SJSA1 (cell line): ENCODE measurements at places on chromosomes 16 and 17. TPM values are rescaled to one million over a fixed set of nuclear protein-coding genes. Genes with fewer than 3 reads are reported as not detected.
A peak's percentile ranks its signal among the peaks of the same experiment; 100 is the strongest.

Gene RNF112
- not detected in 2 replicates for total RNA-seq

Gene CLEC18B
- not detected in 2 replicates for total RNA-seq

GRCh38 chr16:86787538-86787937, 209.2 kb downstream of the FOXL1 start:
- no peak for DNase-seq
- no peaks in the 10 kb centered on the region for H3K27me3 ChIP-seq
- no peak overlapping the region for H3K27ac ChIP-seq
- no peaks in the 10 kb centered on the region for H3K36me3 ChIP-seq
- H3K4me1 ChIP-seq = peaks cover 31% of the 10 kb centered on the region
- H3K4me3 ChIP-seq = no peak overlapping the region

GRCh38 chr16:64469906-64470702, 651.8 kb downstream of the CDH11 start:
- H3K4me1 ChIP-seq = no peaks in the 10 kb centered on the region
- H3K36me3 ChIP-seq = no peaks in the 10 kb centered on the region
- no peak for DNase-seq

GRCh38 chr17:57860414-57860999, 10.7 kb upstream of the MRPS23 start:
- H3K4me1 ChIP-seq = peaks cover 41% of the 10 kb centered on the region
- H3K27ac ChIP-seq = no peak overlapping the region
- H3K27me3 ChIP-seq = no peaks in the 10 kb centered on the region
- H3K4me3 ChIP-seq = no peak overlapping the region

- H3K4me3 ChIP-seq = no peak overlapping the region
- no peak for DNase-seq
- no peak overlapping the region for H3K27ac ChIP-seq
- H3K27me3 ChIP-seq = no peaks in the 10 kb centered on the region
- H3K36me3 ChIP-seq = peaks cover 6% of the 10 kb centered on the region
Measured at GRCh38 chr16:27237219-27238015, 31.2 kb downstream of the NSMCE1 start.

- H3K27me3 ChIP-seq = peaks cover 83% of the 10 kb centered on the region
- H3K36me3 ChIP-seq = no peaks in the 10 kb centered on the region
- H3K4me3 ChIP-seq = no peak within 1 kb of the TSS
- no peak within 1 kb of the TSS for H3K27ac ChIP-seq
- H3K4me1 ChIP-seq = peaks cover 5% of the 10 kb centered on the region
Measured at GRCh38 chr16:1918351-1919326, at the start of gene HS3ST6. TSS of gene HS3ST6 (minus strand) at chr16:1918415. CDS start at chr16:1918323, 92 bp downstream.

- no peaks in the 10 kb centered on the region for H3K4me1 ChIP-seq
- no peaks in the 10 kb centered on the region for H3K27me3 ChIP-seq
- H3K4me3 ChIP-seq = no peak overlapping the region
- H3K36me3 ChIP-seq = no peaks in the 10 kb centered on the region
- peak; percentile 41 for DNase-seq
Measured at GRCh38 chr17:34703533-34703932, 124.2 kb downstream of the TMEM132E start.

Gene BEAN1
- total RNA-seq = not detected in 2 replicates

DNA sequence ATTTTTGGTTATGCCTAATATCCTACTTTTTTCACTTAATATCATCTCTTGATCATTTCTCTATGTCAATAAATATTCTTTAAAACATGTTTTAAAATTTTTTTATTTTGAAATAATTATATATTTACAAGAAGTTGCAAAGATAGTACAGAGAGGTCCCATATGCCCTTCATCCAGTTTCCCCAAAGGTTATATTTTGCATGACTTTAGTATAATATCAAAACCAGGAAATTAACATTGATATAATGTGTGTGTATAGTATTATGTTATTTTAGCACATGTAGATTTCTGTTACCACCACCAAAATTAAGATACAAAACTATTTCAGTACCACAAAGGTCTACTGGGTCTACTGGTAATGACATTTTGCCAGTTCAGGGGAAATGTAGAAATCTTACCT, 60.7 kb downstream of the EFCAB5 start:
- H3K36me3 ChIP-seq = no peaks in the 10 kb centered on the region
- H3K4me1 ChIP-seq = peaks cover 6% of the 10 kb centered on the region
- H3K27ac ChIP-seq = no peak overlapping the region
- DNase-seq = no peak
- no peak overlapping the region for H3K4me3 ChIP-seq

- peaks cover 28% of the 10 kb centered on the region for H3K4me1 ChIP-seq
- no peaks in the 10 kb centered on the region for H3K27me3 ChIP-seq
- no peak overlapping the region for H3K4me3 ChIP-seq
Measured at GRCh38 chr16:67516296-67517154, 12.1 kb upstream of the RIPOR1 start.

Gene ZPBP2
- not detected in 2 replicates for total RNA-seq

- no peak overlapping the region for H3K4me3 ChIP-seq
- no peaks in the 10 kb centered on the region; the same call in 1 of the 2 replicates for H3K4me1 ChIP-seq
- DNase-seq = no peak
- H3K36me3 ChIP-seq = no peaks in the 10 kb centered on the region
- H3K27ac ChIP-seq = no peak overlapping the region
- H3K27me3 ChIP-seq = peaks cover 82% of the 10 kb centered on the region
Measured at GRCh38 chr17:58236394-58236793, 2.0 kb upstream of the LPO start.

DNA sequence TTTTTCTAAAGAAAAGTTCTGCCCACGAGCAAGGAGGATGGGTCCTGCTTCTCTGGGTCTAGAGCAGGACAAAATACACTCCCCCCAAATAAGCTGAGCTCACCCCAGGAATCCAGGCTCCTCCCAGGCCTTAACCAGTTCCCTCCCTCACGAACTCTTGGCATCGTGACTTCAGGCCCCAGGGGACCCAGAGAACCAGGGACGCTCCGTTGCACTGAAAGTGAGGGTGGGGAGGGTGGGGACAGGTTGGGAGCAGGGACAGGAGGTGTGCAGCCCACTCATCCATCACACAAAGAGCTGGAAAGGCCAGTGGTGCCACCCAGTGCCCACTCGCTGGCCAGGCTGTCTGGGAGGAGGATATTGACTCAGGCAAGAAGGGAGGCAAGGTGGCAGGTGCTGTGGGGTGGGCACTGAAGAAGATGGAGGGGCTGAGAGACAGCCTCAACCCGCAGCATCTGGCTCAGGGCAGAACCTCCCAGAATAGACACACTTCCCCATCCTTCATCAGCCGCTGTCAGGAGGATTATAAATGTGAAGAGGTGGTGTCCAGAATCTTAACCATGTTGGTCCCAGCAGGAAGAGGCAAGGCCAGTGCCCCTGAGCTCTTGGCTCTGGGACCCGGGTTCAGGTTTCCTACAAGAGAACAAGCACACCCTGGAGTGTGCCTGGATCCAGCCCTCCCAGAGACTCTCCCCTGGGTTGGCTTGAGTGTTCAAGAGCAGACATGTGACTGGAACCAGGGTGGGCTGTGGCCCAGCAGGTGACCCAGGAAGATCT, 67.9 kb upstream of the RPL38 start:
- no peak for DNase-seq
- H3K4me3 ChIP-seq = no peak overlapping the region
- no peak overlapping the region for H3K27ac ChIP-seq
- no peaks in the 10 kb centered on the region for H3K4me1 ChIP-seq
- H3K36me3 ChIP-seq = no peaks in the 10 kb centered on the region
- H3K27me3 ChIP-seq = peaks cover 24% of the 10 kb centered on the region

GRCh38 chr16:4309833-4310266, 6.0 kb upstream of the GLIS2 start:
- no peaks in the 10 kb centered on the region for H3K27me3 ChIP-seq
- peaks cover 31% of the 10 kb centered on the region for H3K4me1 ChIP-seq
- H3K27ac ChIP-seq = peak overlapping the region; percentile 13; the same call in 1 of the 2 replicates
- H3K36me3 ChIP-seq = peaks cover 10% of the 10 kb centered on the region; the same call in 1 of the 2 replicates

- peak; percentile 88 for DNase-seq
- H3K4me1 ChIP-seq = peaks cover 74% of the 10 kb centered on the region
- no peaks in the 10 kb centered on the region for H3K27me3 ChIP-seq
- H3K36me3 ChIP-seq = no peaks in the 10 kb centered on the region
Measured at GRCh38 chr16:51181503-51181811, 30.4 kb upstream of the SALL1 start.

Gene GRAPL
- total RNA-seq = not detected in 2 replicates

Gene ITGAD
- not detected in 2 replicates for total RNA-seq

Gene NOTUM
- 1.4 and 2.4 TPM in 2 replicates for total RNA-seq

GRCh38 chr17:17944743-17945142, 27.5 kb downstream of the TOM1L2 start:
- no peak overlapping the region for H3K27ac ChIP-seq
- no peak for DNase-seq
- H3K27me3 ChIP-seq = no peaks in the 10 kb centered on the region
- peaks cover 68% of the 10 kb centered on the region for H3K4me1 ChIP-seq

Gene BCAR1
- total RNA-seq = 86.6 and 93.5 TPM in 2 replicates

Gene KRT14
- 0.92 TPM in 1 of 2 replicates, not detected in the other for total RNA-seq

DNA sequence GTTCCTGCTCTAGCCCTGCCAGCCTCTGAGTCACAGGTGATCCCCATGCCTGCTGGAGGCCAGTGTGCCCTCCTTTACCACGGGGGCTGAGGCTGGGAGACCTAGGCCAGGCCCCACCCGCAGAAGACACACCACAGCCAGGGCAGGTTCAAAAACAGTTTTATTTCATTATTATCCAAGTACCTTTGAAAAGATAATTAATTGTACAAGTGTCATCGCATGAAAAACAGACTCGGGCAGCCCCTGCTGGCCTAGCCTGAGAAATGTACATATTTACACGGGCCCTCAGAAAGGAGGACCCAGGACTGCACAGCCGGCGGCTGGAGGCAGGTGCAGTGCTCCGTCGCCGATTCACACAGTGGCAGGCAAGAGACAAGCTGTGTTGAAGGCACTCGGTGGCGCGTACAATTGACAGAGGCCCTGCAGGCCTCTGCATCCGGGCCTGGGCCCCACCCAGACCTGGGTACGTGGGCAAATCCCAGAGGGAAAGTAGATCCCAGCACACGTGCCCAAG, 4.4 kb downstream of the PDIA2 start:
- H3K36me3 ChIP-seq = peaks cover 37% of the 10 kb centered on the region
- H3K4me3 ChIP-seq = no peak overlapping the region
